Amniotic epithelial cell (primary cell): ENCODE measurements at places on chromosomes 13 and 19.

DNA sequence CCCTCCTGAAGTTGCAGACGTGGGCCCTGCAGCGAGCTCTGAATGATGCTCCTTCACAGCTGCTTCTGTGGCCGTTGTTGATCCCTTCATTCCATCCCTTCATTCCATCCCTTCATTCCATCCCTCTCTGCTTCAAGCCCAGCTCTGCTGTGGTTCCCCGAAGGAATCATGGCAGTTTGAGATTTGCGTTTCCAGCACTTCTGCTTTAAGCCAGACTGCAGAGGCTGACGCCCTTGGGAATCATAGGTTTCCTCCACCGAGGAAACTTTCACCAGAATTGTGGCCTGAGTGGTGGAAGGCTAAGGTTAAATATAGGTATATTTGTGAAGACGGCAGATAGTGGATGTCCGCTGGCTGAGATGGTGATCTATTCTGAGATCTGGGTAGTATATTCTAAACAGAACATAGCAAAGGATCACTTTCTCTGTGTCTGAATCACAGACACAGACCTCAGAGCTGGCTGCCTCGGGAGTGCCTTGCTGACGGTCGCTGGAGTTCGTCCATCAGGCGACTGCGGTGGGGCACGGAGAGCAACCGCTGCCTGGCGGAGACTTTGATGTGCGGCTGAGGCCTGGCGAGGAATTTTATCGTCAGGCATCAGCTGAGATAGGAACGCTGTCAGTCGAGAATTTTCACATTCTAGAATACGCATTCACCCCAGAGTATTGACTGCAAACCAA, 42.8 kb upstream of the DCUN1D2 start:
- DNase-seq: peak; percentile 80

DNA sequence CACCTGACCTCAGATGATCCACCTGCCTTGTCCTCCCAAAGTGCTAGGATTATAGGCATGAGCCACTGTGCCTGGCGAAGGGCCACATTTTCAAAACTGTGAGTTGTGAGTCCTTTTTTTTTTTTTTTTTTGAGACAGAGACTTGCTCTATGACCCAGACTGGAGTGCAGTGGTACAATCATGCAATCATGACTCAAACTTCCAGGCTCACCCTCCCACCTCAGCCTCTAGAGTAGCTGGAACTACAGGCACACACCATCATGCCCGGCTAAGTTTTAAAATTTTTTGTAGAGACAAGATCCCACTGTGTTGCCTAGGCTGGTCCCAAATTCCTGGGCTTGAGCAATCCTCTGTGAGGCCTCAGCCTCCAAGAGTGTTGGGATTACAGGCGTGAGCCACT, 3.8 kb upstream of the MYPOP start:
- DNase-seq: peak; percentile 63

- peak; percentile 89 for DNase-seq
These were observed 75.2 kb upstream of the UBL3 start for GRCh38 chr13:29925457-29926097.

- no peak for DNase-seq
These were observed 84.1 kb upstream of the FRY start for GRCh38 chr13:31947506-31947905.

- DNase-seq: peak; percentile 70
These were observed 9.3 kb downstream of the HOOK2 start for GRCh38 chr19:12766051-12766521.
